SK-N-DZ (cell line): ENCODE measurements at places on chromosomes 6 and 20.

GRCh38 chr6:21437581-21437980 is 156.0 kb upstream of the SOX4 start:
- DNase-seq = no peak

- DNase-seq = no peak
Observed at GRCh38 chr6:15444081-15444731, 198.3 kb downstream of the JARID2 start.

DNA sequence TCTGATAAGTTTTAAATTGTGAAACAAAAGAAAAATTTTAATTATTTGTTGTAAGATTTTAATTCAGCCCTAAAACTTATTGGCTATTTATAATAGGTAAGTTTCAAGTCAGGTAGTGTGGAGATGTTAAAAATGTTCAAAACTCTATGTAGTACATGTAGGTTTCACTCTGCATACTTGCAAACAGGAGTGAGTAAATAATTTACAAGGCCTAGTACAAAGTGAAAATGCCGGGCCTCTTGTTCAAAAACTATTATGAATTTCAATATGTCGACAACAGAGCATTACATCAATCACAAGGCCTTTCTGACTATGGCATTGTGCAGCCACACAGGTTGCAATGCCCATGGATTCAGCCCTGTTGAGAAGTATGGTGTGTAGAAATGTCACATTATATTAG is 80.9 kb upstream of the GRIK2 start:
- no peak for DNase-seq

GRCh38 chr6:166277018-166277417 is 31.2 kb downstream of the PRR18 start:
- DNase-seq = no peak

GRCh38 chr6:19865178-19865577 is 28.0 kb downstream of the ID4 start:
- DNase-seq = no peak
